HepG2 (cell line): ENCODE measurements at places on chromosomes 4 and X. TPM values are rescaled to one million over a fixed set of nuclear protein-coding genes. Genes with fewer than 3 reads are reported as not detected.

The C4orf51 gene
- not detected in 2 replicates for total RNA-seq

The ENOX2 gene
- 8.5 and 17.4 TPM in 2 replicates for total RNA-seq

The CLTRN gene
- total RNA-seq: 0.17 and 0.53 TPM in 2 replicates

The NEUROG2 gene
- not detected in 2 replicates for total RNA-seq

- H3K27ac ChIP-seq: no peak overlapping the region
- no peak overlapping the region for H3K4me3 ChIP-seq
- peaks cover 6% of the 10 kb centered on the region; the same call in 1 of the 2 replicates for H3K4me1 ChIP-seq
These were observed 9.7 kb downstream of the RAP2C start for GRCh38 chrX:132209527-132209926.

GRCh38 chr4:105179539-105180401, 33.1 kb downstream of the TET2 start:
- peak; percentile 46 for DNase-seq
- H3K4me3 ChIP-seq: no peak overlapping the region
- no peaks in the 10 kb centered on the region for H3K27me3 ChIP-seq
- H3K36me3 ChIP-seq: no peaks in the 10 kb centered on the region
- H3K27ac ChIP-seq: no peak overlapping the region

DNA sequence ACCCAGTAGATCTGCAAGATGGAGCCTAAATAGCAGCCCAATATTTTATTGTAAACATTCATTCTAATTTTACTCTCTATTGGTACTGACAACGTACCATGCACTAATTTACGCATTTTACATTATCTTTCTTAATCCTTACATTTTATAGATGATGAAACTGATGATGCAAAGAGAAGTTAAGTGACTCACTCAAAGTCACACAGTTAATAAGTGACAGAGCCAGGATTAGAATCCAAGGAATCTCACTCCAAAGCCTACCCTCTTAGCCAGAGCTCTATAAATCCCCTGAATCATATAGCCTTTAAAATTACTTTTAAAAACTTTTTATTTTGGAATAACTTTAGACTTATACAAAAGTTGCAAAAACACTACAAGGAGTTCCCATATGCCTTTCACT, 37.6 kb downstream of the PHKA1 start:
- no peaks in the 10 kb centered on the region for H3K4me1 ChIP-seq
- H3K27me3 ChIP-seq: no peaks in the 10 kb centered on the region
- H3K27ac ChIP-seq: no peak overlapping the region
- no peak overlapping the region for H3K4me3 ChIP-seq
- DNase-seq: no peak

- no peak overlapping the region for H3K4me3 ChIP-seq
- H3K27ac ChIP-seq: no peak overlapping the region
- H3K36me3 ChIP-seq: no peaks in the 10 kb centered on the region
- H3K27me3 ChIP-seq: no peaks in the 10 kb centered on the region
- no peaks in the 10 kb centered on the region for H3K4me1 ChIP-seq
These were observed 317.7 kb upstream of the ANXA10 start for GRCh38 chr4:167774646-167775045.

DNA sequence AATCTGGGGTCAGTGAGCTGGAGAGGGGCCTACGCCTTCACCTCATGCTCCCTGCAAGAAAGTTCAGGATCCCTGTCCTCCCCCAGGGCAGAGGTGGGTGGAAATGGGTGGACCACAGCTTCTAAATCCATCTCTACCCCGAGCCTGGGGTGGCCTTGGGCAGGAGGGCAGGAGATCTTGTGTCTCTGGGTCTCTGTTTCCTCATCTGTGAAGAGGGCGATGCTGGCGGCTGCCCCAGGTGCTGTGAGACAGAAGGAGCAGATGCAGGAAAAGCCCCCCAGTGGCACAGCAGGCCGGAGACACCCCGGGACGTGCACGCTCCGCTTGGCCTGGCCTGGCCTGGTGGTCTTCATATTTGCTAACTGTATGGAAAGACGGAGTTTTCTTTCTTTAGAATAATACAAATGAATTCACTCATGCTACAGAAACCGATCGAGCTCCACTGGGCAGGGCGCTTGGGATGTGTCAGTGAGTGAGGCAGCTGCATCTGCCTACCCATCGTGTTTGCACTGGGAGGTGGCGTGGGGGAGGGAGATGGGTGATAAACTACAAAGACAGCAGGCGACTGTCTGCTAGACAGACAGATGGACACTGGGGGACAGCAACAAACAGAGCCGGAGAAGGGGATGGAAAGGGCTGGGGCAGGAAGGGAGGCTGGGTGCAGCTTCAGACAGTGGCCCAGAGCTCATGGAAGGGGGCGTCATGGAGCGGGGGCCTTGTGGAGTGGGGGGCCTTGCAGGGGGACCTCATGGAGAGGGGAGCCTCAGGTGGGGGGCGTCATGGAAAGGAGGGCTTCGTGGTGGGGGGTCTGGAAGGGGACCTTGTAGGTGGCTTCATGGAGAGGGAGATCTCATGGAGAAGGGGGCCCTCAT, 136.2 kb downstream of the CPZ start:
- H3K36me3 ChIP-seq: no peaks in the 10 kb centered on the region
- no peak for DNase-seq
- no peaks in the 10 kb centered on the region for H3K4me1 ChIP-seq
- H3K27ac ChIP-seq: no peak overlapping the region
- peaks cover 7% of the 10 kb centered on the region for H3K27me3 ChIP-seq

GRCh38 chrX:45823536-45823935, 622.9 kb upstream of the DIPK2B start:
- H3K27me3 ChIP-seq: no peaks in the 10 kb centered on the region
- no peaks in the 10 kb centered on the region for H3K4me1 ChIP-seq
- no peak for DNase-seq
- no peak overlapping the region for H3K4me3 ChIP-seq
- H3K36me3 ChIP-seq: 0 out of 3 replicates have a peak, but pooled peaks cover 5% of the 10 kb centered on the region

GRCh38 chr4:1982124-1983052, 26.4 kb downstream of the NELFA start:
- H3K27me3 ChIP-seq: no peaks in the 10 kb centered on the region
- H3K36me3 ChIP-seq: peaks cover 81% of the 10 kb centered on the region; the same call in 2 of the 3 replicates
- no peak for DNase-seq
- H3K4me1 ChIP-seq: no peaks in the 10 kb centered on the region
- H3K27ac ChIP-seq: no peak overlapping the region

DNA sequence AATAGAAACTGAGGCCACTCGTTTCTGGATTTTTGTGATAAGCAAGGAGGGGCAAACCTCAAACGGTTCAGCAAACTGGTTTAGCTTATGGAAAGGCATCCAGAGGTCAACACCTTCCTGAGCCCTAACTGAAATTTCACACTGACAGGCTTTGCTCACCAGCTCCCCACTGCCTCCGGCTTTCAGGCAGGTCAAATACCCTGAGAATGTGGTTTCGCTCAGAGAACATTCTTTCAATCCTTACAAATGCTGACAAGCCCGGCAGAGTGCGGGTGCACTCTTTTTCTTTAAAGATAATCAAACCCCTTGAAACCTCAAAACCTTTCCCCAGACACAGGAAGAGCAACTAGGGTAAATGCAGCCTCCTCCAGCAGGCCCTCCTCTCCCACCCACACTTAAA, 41.5 kb downstream of the CD40LG start:
- H3K36me3 ChIP-seq: no peaks in the 10 kb centered on the region
- H3K27ac ChIP-seq: no peak overlapping the region
- no peaks in the 10 kb centered on the region for H3K4me1 ChIP-seq
- no peaks in the 10 kb centered on the region for H3K27me3 ChIP-seq
- no peak overlapping the region for H3K4me3 ChIP-seq
- DNase-seq: no peak

GRCh38 chr4:38415682-38416081, 248.3 kb upstream of the KLF3 start:
- no peaks in the 10 kb centered on the region for H3K36me3 ChIP-seq
- no peaks in the 10 kb centered on the region for H3K27me3 ChIP-seq
- no peak overlapping the region for H3K4me3 ChIP-seq
- DNase-seq: peak; percentile 45

GRCh38 chr4:26150948-26151347, 169.9 kb upstream of the RBPJ start:
- no peaks in the 10 kb centered on the region for H3K36me3 ChIP-seq
- no peaks in the 10 kb centered on the region for H3K27me3 ChIP-seq
- peaks cover 3% of the 10 kb centered on the region for H3K4me1 ChIP-seq
- H3K27ac ChIP-seq: no peak overlapping the region

DNA sequence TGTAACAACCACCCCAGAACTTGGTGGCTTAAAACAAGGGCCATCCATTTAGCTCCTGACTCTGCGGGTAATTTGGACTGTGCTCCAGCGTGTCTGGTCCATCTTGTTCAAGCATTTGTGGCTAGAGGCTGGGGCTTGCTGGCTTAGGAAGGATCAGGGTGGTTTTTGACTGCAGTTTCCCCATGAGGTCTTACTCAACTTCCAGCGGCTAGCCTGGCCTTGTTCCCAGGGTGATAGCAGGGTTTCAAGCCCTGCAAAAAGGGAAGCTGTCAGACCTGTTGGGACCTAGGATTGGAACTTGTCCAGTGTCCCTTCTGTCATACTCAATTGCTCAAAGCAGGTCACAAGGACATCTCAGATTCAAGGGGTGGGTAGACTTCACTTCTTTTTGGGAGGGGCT, 205.9 kb downstream of the STIM2 start:
- H3K36me3 ChIP-seq: no peaks in the 10 kb centered on the region
- H3K4me1 ChIP-seq: no peaks in the 10 kb centered on the region
- no peak overlapping the region for H3K27ac ChIP-seq

- H3K27ac ChIP-seq: no peak overlapping the region
- no peaks in the 10 kb centered on the region for H3K27me3 ChIP-seq
- H3K4me1 ChIP-seq: peaks cover 7% of the 10 kb centered on the region; the same call in 1 of the 2 replicates
These were observed 102.3 kb downstream of the WWC2 start for GRCh38 chr4:183201331-183201730.

DNA sequence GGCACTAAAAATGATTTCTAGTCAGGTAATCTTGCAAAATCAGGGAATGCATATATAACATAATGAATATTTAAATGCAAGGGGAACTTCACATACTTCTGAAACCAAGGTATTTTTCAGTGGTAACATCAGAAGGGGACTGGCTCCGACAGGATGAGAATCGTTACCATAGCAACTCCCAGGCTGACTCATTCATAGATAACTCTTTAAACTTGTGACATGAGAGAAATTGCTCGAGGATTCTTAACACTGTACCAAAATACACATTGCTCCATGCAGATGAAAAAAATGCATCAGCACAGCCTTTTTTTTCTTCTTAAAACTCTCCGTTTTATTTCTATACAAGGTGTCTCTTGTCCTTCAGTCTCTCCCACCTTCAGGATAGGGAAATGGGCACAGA, 114.3 kb downstream of the GABRB1 start:
- no peak overlapping the region for H3K27ac ChIP-seq
- H3K36me3 ChIP-seq: no peaks in the 10 kb centered on the region
- no peak overlapping the region for H3K4me3 ChIP-seq
- no peaks in the 10 kb centered on the region for H3K4me1 ChIP-seq
- peak; percentile 1 for DNase-seq

DNA sequence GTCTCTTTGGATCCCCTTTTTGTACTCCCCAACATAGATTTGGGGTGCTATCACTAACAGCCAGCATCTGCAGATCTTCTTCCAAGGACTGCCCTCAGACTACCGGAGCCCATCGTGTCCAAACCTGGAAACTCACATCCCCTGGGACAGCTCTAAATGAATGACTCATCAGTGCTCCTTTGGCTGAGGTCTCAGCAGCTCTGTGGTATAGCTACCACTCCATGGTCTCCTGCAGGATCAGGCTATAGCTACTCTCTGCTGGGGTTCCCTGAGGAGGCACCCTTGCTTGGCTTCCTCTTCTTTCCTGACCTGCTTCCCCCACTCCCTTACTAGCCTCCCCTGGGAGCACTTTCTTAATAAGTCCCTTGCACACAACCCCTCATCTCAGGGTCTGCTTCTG, 97.5 kb upstream of the PRPS2 start:
- H3K27ac ChIP-seq: no peak overlapping the region
- DNase-seq: no peak
- no peaks in the 10 kb centered on the region for H3K4me1 ChIP-seq
- H3K4me3 ChIP-seq: no peak overlapping the region

DNA sequence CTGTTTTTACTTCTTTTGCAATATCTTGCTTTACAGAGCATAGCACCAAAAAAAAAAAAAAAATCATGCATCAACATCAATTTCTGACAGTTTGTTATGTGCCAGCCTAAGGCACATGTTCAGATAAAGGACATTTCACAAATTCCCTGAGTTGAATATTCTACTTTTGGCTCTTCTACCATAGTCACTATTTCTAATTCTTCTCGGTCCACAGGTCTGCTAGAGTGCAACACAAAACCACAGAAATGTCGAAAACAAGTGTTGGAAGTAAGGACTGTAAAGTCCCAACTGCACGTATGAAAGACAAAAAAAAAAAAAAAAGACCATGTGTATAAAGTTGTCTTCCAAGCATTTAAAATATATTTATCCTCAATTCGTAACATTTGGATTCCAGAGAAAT, 494.2 kb upstream of the INTU start:
- DNase-seq: no peak
- H3K36me3 ChIP-seq: no peaks in the 10 kb centered on the region
- no peak overlapping the region for H3K27ac ChIP-seq
- H3K4me3 ChIP-seq: no peak overlapping the region
